Lung (tissue), 17 donors: ENCODE measurements at places on chromosomes 6 and 20. TPM values are rescaled to one million over a fixed set of nuclear protein-coding genes. Genes with fewer than 3 reads are reported as not detected.

DNA sequence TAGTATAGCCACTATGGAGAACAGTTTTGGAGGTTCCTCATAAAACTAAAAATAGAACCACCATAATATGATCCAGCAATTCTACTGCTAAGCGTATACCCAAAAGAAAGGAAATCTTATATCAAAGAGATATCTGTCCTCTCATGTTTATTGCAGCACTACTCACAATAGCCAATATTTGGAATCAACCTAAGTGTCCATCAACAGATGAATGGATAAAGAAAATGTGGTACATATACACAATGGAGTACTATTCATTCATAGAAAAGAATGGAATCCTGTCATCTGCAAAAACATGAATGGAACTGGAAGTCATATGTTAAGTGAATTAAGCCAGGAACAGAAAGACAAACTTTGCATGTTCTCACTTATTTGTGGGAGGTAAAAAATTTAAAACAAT, 5.7 kb upstream of the CD2AP start:
- DNase-seq = no peak

DNA sequence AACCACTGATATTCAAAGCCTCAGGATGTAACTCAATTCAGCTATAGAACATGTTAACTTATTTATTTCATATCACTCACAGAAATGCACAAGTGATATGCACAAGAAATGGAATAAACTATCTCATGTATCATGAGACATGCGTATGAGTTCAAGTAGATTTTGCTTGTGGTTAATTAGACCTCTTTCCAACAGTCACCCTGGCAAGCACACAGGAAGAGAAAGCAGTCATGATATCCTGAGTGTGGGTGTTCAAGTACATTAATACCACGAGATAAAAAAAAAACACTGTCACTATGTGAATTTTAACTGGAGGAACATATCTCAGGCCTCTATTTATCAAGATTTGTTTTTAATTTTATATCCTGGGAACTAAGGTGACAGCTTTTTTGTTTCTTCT, 64.2 kb downstream of the LAMP5 start:
- no peak for DNase-seq

- no peak for DNase-seq
Measured at GRCh38 chr6:88004707-88005106, 42.9 kb upstream of the SPACA1 start.

DNA sequence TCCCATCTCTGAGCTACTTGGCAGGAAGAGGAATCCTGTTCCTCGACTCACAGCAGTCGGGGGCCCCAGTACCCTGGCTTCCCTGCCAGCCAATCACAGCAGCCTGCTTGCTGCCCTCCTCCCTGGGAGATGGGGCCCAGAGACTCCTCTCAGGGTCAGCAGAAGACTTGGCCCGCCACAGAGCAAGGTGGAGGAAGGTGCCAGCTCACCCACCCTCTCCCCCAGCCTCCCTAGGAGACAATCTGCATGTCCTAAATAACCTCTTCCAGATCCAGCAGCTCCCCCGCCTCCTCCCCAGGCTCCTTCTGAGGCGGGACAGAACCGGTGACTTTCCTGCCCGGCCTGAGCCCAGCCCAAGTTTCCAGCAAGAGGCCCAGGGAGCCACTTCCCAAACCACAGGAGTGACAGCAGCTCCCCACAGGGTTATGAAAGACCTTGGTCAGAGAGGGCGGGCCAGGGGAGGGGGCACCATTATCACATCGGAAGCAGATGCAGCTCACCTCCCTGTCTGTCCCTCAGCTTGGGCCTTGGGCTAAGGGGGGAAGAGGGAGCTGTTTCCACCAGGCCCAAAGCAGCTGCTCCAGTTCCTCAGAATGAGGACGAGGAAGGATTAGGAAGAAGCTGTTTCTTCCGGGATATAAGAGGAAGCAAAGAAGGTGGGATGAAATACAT, 2.3 kb downstream of the CCND3 start:
- no peak for DNase-seq

DNA sequence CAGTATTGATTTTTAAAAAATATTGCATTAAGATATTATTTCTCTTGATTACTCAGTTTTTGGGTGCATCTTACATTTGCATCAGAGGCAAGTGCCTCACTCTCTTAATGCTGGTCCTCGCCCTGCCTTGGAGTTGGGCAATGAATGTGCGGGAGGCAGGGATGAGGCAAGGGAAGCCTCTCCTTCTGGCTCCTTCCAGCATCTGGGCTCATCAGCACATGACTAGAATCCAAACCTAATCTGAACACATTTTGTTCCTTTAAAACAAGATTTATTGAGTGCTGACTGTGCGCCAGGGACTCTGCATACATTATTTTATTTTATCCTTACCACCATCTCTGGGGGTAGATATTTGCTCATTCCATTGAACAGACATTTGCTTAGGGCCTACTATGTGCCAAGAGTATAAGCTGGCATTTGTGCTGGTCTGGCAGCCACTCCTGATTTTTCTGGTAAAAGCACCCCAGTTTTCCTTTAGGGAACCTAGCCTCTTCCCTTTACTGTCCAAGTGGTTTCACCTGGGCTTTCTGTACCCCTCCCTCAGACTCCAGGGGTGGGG, 71.9 kb upstream of the ZNFX1 start:
- no peak for DNase-seq

GRCh38 chr6:161228096-161228495, 45.8 kb downstream of the AGPAT4 start:
- no peak for DNase-seq

DNA sequence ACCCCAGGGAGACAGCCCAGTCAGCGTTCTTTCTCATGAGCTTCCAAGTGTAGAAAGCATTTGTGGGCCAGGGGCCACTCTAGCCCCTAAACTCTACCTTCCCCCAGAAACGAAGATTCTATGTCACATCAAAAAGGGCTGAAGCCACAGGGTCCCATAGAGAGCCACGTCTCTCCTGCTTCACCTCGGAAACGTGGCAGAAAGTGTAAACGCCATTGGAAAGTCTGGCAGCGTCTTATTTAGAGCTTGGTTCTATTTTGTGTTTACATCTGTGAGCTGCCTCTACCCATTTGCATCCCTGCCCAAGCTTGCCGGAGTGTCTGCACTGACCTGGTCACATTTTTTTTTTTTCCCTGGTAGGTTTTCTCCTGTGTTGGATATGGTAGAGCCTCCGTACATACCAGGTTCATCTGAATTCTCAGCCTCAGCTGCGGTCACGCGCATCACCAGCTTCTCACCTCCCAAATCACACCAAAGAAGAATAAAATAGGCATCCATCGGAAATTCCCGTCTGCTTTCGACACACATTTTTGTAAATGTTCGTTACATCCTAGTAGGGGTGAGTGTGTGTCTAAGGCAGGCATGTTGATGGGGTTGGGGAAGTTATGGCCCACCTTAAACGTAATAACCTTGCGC, 62.6 kb downstream of the NPEPL1 start:
- no peak for DNase-seq

Gene TFAP2C
- 5.7 TPM for total RNA-seq

Gene GPR6
- total RNA-seq = not detected
